ENCODE measurements at places on chromosomes 7 and 10.

DNA sequence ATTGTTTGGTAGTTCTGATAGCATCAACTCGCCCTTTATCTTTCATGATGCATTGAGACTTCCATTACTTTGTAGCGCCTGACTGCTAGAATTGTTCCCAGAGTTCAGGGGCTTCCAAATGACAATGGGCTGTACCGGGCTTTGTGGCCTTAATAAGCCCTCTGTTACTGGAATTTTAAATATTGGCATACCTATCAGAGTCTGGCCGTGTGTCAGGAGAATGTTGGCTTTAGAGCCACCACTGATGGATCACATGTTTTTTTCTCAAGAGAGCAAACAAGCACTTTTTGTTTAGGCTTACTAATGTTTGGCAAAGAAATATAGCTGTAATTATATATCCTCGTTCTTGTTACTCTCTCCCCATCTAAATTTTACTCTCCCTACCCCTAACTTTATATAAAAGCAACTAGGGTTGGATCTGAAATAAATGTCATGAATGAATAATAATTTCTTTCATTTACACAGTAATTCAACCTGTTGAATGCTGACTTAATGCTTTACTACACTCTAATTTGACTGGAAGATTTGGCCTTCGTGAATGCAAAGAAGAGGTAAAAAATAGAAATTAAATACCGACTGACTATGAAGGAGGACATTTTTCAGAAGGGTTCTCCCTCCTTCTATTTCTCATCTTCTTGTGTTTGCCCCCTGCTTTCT, 396.7 kb downstream of the AUTS2 start:
- DNase-seq = no peak

DNA sequence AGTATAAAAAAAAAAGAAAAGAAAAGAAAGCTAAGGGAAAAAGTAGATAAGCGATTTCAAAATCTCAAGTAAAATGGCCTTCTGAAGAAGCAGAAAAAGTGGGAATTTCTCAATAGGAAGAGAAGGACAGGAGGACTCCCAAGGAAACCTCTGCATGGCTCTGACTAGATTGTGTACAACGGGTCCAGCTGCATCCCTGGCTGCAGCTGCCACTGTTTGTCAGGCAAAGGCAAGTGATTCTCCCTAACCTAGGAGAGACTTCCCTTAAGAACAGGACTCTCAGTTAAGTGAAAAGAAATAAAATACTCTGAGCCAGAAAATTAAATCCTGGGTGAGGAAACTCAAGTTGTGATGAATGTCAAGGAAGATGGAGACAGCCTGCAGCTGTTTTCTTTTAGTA, 298.6 kb upstream of the KIAA1217 start:
- no peak for DNase-seq

GRCh38 chr10:78042752-78043104, 9.1 kb downstream of the RPS24 start:
- DNase-seq = no peak

GRCh38 chr10:51857305-51857704, 157.9 kb upstream of the CSTF2T start:
- no peak for DNase-seq

All from activated naive CD8-positive, alpha-beta T cell treated with anti-CD3 and anti-CD28 coated beads, Interleukin-2, amount 10 ng/mL, durations not matched to agents 7 days and 5 days (primary cell).